ENCODE measurements at places on chromosomes 6 and 20.
A peak's percentile ranks its signal among the peaks of the same experiment; 100 is the strongest.

DNA sequence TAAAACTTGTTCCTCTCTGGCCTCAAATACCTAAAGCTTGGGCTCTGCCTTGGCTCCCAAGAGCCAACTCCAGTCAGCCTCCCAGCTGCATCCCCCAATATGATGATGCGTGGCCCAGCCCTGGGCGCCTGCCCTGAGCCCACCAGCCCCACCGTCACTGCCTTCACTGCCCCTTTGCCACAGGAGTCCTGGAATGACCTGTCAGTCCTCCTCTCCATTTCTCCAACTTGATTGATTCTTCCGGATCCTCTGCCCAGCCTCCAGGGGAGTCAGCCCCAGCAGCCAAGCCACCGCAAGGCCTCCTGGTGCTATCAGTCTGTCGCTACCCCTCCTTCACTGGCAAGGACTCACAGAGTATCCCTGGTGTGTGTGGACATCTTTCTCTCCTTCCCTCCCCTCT lies 96.7 kb upstream of the PMEPA1 start:
- no peak for DNase-seq

DNA sequence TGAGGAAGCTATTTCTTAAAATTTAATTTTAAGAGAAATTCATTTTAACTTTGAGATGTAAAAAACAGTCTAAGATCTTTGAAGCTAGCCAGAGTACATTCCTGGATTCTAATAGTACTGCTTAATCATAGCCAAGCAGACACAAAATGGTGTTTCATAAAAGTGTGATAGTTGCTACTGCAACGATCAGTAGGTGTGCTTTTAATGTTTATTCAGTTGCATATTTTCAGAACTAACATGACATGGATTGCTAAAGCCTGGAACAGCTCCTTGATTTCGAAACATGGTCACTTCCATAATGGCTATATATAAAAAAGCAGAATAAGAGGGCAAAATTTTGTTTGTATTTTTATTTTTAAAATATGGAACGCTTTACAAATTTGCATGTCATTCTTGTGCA lies 35.5 kb downstream of the SESN1 start:
- no peak for DNase-seq

- DNase-seq, result no peak
Measured at GRCh38 chr6:46013639-46014038, 2.0 kb downstream of the CLIC5 start.

DNA sequence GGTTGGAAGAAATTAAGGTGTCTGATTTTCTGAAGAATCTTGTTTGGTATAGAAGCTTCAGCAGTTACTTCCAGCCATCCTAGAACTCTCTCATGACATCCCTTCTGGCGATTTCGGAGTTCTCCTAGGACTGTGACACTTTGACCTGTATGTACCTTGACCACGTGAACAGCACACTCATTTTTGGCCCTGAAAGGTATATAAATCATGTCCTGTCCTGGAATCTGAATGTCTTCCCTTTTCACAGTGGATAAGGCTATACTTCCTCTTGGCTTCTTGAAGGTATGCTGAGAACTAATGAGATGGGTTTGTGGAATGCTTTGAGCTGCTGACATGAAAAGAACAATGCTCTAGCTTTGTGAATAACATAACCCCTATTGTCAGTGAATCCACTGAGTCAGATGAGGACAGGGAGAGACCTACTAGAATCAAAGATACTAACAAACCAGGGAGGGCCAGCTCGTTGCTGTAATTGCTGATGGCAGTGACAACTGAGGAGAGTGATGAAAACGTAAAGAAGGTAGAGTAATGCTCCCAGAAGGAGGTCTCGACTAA lies 6.0 kb upstream of the ZDHHC14 start:
- no peak for DNase-seq

GRCh38 chr20:53834062-53834442 lies 236.3 kb downstream of the BCAS1 start:
- no peak for DNase-seq

GRCh38 chr20:20447196-20447595 lies 79.3 kb downstream of the INSM1 start:
- no peak for DNase-seq

DNA sequence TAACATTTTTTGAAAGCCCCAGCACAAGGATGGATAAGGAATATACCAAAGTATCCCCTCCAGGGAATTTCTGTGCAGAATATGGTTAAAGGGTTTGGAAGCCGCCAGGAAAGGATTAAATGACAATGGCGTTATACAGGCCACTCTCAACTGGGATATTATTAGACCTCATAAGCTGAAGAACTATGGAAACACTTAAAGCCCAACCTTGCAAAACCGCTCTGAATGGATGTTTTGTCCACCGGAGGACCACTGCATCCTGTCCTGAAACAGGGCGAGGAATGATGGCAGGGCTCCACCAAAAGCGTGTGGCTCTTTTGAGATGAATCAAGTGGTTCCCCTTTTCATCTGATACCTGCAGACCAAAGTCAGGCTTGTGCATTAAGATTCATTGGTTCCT lies 32.4 kb downstream of the NFATC2 start:
- no peak for DNase-seq

DNA sequence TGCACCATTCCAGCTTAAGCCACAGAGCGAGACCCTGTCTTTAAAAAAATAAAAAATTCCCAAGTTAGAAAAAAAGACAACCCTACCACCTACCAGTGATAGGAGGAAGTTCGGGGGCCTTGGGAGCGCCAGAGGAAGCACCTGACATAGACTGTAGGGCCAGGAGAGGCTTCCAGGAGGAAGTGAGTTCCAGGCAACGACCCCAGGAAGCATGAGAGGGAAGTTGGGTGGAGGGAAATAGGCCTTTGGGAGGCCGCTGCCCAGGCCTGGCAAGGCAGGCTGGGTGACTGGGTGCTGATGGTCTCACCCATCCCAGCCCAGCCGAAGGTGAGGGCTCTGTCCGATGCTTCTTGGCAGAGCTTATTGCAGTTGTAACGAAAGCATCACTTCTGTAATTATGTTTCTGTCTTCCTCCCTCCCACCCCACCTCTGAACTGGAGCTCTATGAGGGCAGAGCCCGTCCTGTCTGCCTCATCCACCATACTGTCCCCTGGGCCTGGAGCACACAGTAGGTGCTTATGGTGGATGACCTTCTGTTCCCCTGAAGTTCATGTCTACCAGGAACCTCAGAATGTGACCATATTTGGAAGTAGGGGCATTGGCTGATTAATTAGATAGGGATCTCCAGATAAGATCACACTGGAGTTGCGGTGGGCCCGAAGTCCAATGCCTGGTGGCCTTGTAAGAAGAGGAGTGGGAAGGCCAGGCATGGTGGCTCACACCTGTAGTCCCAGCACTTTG lies 54.1 kb downstream of the UBE2V1 start:
- DNase-seq, result no peak

GRCh38 chr20:16479666-16480065 lies 93.6 kb downstream of the KIF16B start:
- no peak for DNase-seq

- DNase-seq, result no peak
Measured at GRCh38 chr20:21498635-21499034, 15.2 kb downstream of the NKX2-2 start.

DNA sequence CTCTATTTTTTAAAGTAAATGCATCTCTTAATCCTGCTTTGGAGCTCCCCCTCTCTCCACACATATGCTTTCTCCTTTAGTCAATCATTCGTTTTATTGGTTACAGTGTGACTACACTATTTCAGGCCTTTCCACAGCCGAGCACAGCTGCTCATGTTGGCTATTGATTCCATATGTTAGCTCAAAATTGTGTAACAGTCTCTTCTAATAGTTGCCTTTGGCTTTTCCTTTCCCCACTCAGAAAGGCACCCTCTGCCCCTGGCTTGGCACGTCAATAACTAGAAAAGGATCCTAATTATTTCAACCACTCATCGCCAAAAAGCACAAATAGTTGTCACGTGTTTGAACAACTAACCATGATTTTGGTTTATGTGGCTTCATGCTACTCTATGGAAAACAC lies 410.3 kb upstream of the SLC35B3 start:
- no peak for DNase-seq

- DNase-seq, result no peak
Measured at GRCh38 chr20:12673352-12673751, 335.4 kb upstream of the SPTLC3 start.

DNA sequence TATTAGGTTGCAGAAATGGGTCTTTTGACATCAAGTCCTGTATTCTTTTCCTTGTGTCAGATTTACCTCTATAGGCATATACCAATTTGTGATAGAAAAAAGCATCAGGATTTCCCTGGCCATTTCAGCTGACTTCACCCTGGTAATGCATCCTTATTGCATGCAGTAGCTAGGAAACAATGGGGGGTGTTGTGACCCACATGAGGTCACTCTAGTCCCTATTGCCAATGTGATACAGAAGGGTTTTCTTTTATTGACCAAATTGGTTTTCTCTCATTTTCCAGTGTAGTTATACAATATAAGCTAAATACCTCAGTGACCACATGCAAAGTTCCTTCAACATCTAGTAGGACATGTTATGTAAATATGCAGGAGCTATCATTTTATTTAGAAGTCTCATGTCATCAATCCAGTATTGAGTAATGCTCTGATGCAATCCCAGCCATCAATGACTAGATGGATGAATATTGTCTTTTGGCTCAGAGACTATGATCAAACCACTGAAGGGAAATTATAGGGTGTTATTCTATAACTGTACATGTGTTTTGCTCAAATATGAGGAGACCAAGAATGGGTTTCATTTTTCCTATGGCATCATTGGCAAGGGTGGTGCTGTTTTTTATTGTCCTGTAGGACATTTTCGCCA lies 177.7 kb downstream of the KLHL32 start:
- no peak for DNase-seq

DNA sequence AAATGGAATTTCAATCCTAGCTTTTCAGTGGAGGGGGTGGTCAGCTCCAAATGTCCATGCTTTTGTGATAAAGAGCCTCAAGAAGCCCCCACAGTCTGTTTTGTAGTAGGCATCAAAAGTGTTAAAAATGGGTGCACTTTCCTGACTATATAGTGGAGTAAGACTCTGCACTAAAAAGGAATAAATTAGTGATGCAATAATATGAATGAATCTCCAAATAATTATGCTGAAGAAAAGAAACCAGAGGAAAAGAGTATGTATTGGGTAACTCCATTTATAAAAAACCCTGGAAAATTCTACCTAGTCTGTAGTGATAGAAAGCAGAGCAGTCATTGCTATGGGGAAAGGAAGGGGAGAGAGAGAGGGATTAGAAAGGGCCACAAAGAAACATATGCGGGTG lies 310.4 kb upstream of the SUPT3H start:
- no peak for DNase-seq

GRCh38 chr20:25288291-25289181 lies 40.7 kb downstream of the PYGB start:
- DNase-seq, result no peak

GRCh38 chr20:46243707-46244628 lies 64.3 kb downstream of the CDH22 start:
- no peak for DNase-seq

DNA sequence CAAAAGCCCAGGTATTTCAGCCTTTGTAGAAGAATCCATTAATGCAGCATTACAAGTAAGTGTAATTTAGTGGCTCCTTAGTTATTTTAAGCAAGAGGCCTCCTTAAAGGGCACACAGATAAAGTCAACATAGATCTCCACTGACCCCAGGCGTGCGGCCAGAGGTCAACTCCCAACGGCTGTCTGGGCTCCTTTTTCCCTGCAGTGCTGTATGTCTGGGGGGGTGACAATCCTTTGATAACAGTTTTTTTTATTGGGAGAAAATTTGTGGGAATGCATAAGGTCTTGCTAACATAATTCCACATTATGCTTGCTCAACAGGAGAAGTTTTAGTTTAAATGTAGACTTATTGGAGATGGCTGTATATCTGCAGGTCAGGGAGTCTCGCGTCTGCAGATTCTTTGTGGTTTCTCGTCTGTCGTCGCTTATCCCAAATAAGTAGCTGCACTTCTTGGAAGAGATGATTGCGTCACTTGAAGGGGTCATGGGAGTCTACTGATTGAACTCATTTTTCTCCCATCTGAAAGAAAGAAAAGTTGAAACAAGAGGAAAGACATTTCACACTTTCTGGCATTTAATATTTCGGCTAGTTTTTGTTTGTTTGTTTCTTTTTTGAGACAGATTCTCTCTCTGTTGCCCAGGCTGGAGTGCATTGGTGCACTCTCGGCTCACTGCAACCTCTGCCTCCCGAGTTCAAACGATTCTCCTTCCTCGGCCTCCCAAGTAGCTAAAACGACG lies 151.7 kb upstream of the AKAP12 start:
- DNase-seq, result no peak

GRCh38 chr20:43914311-43915210 lies at the start of gene TOX2:
Gene TOX2 (plus strand): TSS chr20:43914852. CDS start chr20:43914892, 40 bp downstream.
- no peak for DNase-seq

DNA sequence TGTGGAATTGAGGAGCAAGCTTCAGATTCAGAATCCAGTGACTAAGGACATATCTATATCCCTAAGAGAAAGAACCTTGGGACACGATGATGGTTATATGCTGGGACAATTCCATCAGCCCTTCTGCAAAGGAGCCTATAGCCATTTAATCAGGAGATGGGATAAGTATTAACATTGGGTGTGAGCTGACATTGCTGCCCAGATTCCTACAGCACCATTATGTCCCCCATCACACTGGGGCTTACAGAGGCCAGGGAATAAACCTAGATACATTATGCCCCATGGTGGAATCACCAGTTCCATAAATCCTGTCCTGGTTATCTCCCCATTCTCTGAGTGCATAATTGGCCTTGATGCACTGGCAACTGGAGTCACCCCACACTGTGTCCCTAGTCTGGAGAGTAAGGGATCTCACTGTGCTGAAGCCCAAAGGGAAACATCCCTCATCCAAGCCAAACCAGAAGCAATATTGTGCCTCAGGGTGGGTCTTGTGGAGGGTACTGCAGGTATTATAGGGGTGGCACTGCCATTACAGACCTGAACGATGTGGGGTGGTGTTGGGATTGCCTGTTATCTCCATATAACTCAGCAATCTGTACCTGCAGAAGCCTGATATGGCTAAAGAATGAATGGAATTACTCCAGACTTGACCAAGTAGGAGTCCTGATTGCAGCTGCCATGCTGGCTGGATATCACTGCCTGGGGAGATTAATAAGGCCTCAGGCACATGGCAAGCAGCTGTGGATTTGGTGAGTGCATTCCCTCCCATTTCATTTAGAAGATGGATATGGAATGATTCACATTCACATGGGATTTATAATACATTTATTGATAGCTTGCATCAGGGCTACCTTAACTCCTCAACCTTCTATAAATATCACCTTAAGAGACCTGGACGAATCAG lies 5.0 kb downstream of the HLA-A start:
- DNase-seq, result no peak

- DNase-seq, result peak; percentile 21
Measured at GRCh38 chr6:136782021-136782770, 10.1 kb downstream of the MAP3K5 start.

- DNase-seq, result no peak
Measured at GRCh38 chr20:44145131-44145775, 41.7 kb downstream of the JPH2 start.

- no peak for DNase-seq
Measured at GRCh38 chr6:163793011-163793983, 378.8 kb downstream of the QKI start.
